ENCODE measurements at places on chromosomes 5 and 9.

DNA sequence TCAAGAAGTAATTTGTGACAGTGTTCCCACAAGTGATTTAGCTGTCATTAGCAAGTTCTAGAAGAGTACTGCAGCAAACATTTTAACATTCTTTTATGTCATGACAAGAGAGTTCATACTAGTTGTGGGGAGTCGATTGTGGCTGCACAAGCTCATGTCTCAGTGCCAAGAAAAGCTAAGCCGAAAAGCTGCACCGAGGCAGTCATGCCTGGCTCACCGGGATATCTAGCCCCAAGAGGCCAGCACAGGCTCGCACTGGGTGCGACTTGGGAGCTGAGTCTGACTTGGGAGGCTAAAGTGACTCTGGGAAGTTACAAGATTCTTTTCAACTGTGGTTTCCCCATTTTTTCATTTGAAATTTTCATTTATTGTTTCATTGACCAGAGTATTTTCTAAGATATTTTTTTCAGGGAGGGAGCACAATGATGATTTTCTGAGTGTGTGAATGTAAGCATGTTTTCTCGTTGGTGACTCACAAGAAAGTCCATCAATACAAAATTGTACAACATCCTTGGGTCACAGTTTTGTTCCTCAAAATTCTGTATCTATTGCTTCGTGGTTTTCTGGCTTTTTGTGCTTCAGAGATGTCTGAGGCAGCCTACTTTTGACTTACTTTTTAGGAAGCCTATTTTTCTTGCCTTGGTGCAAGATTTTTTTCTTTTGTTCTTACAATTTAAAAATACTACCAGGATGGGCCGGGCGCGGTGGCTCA lies 18.7 kb downstream of the CAST start:
- peak; percentile 46 for DNase-seq

- DNase-seq: no peak
Observed at GRCh38 chr5:39448506-39449128, 23.8 kb upstream of the DAB2 start.

DNA sequence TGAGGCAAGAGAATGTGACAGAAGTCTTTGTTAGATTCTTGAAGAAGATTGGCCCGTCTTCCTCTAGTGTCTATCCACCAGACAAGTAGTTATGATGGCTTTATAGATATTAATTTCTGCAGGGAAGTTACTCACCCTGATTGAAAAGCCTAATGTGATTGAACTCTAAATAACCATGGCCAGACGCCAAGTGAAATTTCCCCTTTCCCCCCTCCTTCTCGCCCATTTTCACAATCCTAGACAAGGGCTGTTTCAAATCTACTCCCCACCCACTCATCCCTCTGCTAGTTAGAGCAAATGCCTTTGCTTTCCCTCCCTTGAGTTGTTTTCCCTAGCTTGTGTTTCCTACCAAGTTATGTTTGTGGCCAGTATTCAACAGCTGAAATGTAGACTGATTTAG lies 182.5 kb downstream of the TMEM167A start:
- DNase-seq: no peak

GRCh38 chr9:114494776-114495569 lies 10.3 kb downstream of the WHRN start:
- DNase-seq: no peak

GRCh38 chr5:175733017-175733416 lies 75.1 kb downstream of the HRH2 start:
- DNase-seq: no peak

DNA sequence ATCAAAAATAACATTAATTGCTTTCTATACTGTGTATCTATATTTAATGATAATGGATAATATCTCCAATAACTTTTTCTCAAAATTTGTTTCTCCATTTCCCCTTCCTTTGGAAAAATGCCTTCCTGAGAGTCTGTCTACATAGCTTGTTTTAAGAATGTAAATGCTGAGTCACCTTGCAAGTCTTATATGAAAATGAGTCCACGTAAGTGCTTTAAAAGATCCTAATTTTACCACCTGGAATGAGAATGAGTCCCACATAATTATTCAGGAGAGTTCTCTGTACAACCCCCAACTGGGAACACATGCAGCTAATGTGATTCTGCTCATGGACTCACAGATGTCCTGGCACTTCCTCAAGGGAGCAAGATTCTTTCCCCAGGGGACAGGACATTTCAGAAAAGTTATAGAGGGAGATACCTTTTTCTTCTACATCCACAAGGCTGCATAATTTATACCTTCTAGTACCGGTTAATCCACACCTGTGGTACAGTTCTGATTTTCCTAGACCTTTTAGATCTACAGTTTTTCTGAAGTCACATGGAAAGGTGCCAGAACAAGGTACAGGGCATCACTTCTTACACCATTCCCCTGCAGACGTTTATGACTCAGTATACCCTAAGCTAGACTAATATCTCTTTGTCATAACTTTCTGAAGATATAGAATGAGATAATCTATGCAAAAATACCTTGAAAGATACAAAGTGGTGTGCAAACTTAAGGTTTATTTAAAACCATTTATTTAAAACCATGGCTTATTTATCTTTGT lies 314.1 kb downstream of the CETN3 start:
- no peak for DNase-seq

DNA sequence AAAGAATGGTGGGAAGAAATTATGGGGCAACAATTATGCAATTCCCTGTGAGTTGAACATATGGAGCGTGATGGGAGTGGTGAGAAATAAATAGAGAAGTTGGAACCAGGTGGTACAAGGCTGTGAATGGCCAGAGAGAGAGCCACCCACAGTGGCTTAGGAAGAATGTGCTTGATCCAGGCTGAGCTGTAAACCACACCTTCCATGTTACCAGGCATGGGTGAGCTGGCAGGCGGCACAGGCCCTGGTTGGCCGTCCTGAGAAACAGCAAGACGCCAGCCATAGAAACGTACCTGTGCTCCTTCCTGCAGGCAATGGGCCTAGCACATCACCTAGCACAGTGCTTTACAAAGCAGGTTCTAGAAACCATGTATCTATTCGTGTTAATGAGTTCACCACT lies 74.3 kb downstream of the EPB41L4B start:
- DNase-seq: no peak

DNA sequence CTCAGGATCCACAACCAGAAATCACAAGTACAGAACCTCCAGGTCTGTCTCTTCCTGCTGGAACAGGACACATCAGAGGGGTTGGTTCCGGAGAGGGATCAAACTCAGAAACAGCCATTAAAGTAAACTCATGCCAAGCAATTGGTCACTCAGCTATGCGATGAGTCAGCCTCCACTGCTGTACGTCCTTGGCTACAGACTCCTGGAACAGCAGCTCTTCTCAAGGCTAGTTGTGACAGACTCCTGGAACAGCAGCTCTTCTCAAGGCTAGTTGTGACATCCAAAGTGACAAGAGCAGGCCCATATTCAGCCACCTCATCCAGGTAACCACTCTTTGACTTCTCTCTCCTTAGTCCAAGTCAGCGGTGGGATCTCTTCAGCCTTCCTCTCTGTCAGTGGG lies at the start of gene SPINK13:
TSS of gene SPINK13 (plus strand) at position 229 of the 400 bp plus-strand sequence. CDS start 1,279 bp downstream, outside the sequence.
- DNase-seq: peak; percentile 78

DNA sequence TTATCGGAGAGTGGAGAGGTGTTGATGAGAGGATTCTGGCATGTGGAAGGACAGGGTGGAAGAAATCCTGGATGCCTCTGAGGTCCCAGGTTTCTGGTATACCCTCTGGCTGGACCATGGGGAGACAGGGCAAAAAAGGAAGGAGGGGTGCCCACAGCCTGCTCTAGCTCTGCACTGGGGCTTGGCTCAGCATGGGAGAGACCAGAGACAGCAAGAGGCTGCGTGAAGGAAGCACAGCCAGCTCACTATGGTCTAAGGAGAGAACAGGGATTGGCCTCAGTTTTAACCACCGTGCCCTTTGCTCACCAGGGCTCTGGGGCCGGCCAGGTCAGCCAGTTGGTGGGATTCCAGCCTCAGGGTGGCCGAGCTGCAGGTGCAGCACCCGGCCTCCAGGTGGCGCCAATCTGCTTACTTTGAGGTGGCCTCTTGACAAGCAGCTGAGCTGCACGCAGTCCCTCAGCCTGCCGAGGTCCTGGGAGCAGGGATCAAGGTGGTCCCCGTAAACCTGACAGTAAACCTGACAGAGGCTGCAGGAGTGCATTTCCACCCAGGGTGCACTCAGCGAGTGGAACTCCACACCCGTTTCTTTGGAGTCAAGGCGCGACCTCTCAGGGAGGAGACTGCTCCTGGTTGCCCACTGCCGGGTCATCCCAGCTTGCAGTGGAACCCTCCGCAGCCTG lies 25.0 kb upstream of the SPTLC1 start:
- DNase-seq: peak; percentile 71

DNA sequence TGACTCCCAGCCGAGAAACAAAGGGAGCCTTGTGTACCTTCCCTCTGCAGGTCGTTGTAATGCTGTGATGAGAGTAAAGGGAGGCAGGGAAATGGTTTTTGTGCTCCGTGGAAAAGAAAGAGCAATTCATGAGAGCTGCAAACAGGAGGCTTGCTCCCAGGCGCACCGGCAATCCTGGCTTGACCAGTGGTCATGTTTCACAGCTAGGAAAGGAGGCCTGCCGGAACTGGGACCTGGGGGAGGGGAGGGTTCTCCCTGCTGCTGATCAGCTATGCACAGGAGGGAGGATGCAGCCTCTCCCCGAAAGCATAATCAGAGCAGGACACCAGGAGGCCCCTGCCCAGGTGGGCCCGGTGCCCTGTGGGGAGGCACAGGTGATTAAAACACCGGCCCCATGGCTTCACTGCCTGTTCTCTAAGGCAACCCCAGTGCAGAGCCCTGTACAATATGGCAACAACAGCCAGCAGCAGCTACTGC lies 131.3 kb downstream of the ZDHHC21 start:
- no peak for DNase-seq

GRCh38 chr5:73996151-73996755 lies 370.3 kb downstream of the ARHGEF28 start:
- no peak for DNase-seq

- peak; percentile 31 for DNase-seq
Observed at GRCh38 chr5:153809166-153809565, 229.5 kb downstream of the FAM114A2 start.

DNA sequence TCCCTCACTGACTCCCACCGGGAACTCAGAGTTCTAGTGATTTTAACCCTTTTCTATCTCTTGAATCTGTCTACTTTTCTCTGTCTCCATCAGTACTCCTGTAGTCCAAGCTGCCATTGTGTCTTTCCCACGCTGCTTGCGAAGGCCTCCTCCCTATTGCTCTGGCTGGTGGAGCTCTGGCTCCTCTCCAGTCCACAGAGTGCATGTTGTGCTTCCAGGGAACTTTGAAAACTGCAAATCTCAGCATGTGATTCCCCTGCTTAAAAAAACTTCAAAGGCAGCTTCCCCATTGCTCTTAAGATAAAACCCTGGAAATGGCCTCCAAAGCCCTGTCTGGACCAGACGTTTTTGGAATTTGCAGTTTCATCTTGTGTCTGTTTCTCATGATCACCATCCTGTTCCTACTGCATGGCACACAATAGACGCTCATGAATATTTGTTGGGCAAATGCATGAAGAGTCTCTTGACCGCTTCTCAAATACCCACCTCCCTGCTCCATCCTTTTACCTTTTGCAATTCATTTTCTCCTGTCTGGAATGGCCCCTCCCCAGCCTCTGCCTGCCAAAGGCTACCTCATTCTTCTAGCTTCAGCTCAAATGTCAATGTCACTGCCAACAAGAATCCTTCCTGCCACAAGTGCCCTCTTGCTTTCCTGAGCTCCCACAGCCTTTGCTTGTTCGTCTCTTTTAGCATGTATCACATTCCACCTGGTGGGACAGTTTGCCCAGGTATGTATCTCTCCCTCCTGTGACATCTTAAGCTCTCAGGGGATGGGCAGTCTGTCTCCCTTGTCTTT lies 293.2 kb downstream of the ARHGAP26 start:
- DNase-seq: peak; percentile 74

DNA sequence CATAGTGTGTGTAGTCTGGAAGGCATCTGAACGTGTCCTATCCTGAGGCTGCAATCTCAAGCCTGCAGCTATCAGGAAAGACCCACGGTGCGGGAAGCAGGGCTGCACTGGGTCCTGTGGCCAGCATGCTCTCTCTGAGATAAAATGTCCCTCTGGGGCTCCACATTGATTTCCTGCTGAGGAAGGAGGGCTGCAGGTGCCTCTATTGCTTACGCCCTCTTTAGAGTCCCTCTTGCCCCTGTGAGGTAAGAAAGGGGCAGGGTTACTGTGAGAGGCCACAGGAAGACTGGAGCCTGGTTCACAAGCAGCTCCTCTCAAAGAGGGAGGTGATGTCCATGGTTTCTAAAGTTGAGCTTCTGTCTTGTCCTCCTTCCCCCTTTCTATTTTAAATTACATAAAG lies 299.9 kb upstream of the RFX3 start:
- DNase-seq: no peak

- DNase-seq: no peak
Observed at GRCh38 chr9:99249619-99250018, 27.5 kb downstream of the SEC61B start.

GRCh38 chr5:123455640-123456039 lies 32.4 kb upstream of the CEP120 start:
- DNase-seq: no peak

GRCh38 chr9:125829743-125830142 lies 82.6 kb downstream of the PBX3 start:
- DNase-seq: peak; percentile 25

GRCh38 chr5:139889410-139889809 lies 93.8 kb downstream of the PSD2 start:
- no peak for DNase-seq

- DNase-seq: no peak
Observed at GRCh38 chr9:120904978-120905301, 21.7 kb downstream of the TRAF1 start.

DNA sequence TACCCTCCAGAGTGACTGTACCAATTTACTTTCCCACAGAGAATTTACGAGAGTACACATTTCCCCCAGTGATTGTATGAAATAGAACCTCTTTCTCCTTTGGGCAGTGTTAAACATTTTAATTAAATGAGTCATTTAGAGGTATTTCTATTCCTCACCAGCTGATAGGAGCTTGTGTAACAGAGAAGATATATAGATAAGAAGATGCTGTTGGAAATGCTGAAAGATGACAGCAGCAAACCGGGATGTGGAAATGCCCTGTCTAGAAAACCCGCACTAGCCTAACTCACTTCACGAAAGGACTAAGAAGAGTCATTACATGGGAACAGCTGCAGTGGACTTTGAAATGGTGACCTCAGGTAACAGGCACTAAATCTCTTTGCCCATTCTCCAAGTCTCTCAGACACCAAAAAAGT lies 68.3 kb downstream of the LPAR1 start:
- peak; percentile 63 for DNase-seq

GRCh38 chr5:137894586-137894985 lies 5.3 kb downstream of the PKD2L2 start:
- no peak for DNase-seq

- no peak for DNase-seq
Observed at GRCh38 chr9:112854657-112855056, 36.0 kb downstream of the SLC46A2 start.

DNA sequence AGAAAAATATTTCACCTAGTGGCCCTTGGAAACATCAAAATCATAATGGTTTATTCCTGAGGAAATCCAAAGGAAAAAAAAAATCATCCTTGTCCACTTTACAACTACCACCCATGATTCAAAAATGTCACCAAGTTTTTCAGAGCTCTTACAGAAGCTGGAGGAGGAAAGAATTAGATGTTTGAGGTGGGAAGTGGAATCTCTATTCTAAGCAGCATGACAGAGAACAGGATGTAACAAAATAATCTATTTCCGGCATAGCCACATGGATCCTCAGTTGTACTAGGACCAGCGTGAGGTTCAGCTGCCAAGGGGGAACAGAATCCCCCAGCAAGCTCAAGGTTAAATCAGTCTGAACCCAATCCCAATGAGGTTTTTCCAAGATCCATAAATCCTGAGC lies 40.2 kb downstream of the FBXW11 start:
- no peak for DNase-seq

Measured in fibroblast of mammary gland (primary cell).